GM10248 (cell line): ENCODE measurements at places on chromosomes 1 and 21.

DNA sequence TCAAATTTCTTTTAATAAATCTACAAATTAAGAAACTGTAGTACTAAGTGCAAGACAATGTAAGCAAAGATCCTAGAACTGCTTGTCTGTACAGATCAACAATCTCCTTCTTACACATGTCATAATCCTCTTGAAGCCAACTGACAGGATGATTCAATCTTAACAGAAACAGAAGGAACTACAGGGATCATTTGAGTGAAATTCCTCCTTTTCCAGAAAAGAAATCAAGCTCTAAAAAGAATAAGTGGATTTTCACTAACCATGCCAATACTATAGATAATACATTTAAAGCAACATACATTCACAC, 53.2 kb downstream of the RAB3GAP2 start:
- no peak for DNase-seq

GRCh38 chr1:192817246-192817645, 8.4 kb downstream of the RGS2 start:
- DNase-seq = no peak

DNA sequence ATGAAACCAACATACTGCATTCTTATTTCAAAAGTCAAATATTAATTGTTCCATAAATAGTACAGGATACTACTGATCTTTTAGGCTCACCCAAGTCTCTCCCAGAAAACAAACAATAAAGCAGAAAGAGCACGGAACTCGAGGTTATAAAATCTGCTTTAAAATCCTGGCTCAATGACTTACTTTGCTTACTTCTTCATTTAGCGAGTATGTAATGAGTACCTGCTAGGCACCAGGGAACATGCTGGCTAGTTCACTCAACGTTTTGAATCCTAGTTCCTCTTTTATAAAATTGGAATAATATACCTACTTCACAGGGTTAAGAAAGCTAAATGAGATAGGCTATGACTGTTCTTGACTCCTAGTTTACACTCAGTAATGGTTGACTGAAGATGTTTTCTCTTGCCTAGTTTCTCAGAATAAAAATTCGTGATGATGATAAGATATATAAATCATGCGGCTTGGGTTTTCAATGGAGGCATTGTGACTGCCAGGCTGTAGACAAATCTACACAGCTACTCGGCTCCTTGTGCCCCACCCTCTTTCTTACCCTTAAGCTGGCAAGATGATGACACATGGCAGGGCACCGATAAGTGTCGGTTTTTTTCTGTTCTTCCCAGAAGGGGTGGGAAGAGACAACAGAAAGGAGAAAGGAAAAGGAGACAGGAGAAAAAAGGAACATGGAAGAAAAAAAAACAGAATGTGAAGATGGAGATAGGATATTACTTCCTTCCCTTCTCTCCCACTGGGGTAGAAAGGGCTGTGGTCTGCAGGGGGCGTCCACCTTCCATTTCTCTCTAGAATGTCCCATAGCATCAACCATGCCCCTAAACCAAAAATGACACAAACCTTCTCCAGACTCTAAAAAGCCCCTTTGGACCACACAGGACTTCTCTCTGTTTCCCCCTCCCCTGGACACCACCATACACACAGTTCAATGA, 507.1 kb downstream of the SMYD3 start:
- no peak for DNase-seq

DNA sequence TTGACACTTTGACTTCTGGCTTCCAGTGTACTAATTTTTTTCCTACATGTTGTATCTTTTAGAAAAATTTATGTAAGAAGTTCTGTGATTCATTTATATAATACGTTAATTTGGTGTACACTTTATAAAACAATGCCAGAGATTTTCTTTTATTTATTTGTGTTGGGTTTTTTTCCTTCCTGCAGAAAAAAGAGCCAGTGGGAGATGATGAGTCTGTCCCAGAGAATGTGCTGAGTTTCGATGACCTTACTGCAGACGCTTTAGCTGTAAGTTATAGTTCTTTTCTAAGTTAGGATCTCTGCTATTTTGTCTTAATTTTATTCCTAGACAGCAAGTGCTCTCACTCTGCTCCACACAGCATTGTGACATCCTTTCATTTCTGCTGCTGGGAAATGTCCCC, 14.4 kb downstream of the SARS1 start:
- no peak for DNase-seq

GRCh38 chr1:51627672-51628071, 10.8 kb downstream of the OSBPL9 start:
- DNase-seq = peak; percentile 35

- DNase-seq = no peak
Observed at GRCh38 chr1:96208428-96208827, 513.2 kb upstream of the PTBP2 start.

DNA sequence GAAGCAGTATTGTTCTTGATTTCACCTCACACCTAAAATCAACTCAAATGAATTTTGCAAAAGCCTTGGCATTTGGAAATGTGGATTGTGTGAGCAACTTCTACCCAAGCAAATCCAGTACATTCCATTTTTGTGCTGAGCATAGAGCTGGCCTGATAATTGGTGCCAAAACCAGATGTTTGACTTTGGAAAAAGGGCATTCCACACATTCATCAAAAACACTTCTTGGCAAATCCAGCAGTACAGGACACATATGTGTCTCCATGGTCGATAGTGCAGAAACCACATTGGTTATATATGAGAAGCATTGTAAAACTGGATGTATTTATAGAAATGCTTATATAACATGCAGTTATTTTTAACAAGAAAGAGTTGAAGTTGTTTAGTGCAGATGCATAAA, 210.4 kb downstream of the KCNK2 start:
- no peak for DNase-seq

- no peak for DNase-seq
Observed at GRCh38 chr1:207919523-207920170, 8.7 kb upstream of the CD34 start.

DNA sequence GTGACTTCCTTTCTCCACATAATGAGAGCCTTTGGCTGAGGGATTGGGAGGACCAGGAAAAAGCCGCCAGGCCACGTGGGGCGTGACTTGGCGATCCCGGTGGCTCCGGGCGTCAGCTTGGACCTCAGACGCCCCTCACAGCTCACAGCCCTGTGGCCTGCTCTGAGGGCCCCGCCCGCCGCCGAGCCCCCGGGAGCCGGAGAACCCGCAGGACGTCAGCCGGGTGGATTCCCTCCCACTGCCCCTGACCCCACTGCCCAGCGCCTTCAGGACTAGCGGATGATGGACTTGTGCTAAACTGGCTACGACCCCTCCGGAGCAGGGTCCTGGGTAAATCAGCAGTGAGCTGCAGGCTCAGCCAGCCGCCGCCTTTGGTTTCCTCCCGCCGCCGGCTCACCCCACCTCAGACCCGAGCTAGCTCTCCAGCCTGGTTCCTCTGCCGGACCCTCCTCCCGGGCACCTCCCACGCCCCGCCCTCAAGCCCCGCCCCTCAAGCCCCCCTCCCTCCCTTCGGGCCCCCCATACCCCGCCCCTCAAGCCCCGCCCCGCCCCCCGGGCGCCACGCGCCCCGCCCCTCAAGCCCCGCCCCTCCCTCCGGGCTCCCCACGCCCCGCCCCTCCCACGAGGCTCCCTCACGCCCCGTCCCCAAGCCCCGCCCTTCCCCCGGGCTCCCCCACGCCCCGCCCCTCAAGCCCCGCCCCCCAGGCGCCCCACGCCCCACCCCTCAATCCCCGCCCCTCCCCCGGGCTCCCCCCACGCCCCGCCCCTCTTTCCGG, 10.0 kb upstream of the FAAP20 start:
- DNase-seq = peak; percentile 98

DNA sequence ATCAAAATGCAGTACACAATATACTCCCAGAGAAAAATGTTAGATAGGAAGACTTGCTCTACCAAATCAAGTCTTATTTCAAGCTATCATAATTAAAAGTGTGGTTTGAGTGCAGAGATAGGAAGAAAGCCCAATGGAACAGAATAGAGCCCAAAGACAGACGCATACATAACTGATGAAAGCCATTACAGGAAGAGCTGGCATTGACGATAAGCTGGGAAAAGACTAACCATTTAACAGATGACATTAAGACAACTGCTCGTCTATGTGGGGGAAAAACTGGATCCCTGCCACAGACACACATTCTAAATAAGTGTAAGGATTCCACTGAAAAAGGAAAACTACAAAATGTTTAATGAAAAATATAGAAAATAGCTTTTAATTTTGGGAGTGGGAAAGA, 85.5 kb downstream of the NGF start:
- no peak for DNase-seq

DNA sequence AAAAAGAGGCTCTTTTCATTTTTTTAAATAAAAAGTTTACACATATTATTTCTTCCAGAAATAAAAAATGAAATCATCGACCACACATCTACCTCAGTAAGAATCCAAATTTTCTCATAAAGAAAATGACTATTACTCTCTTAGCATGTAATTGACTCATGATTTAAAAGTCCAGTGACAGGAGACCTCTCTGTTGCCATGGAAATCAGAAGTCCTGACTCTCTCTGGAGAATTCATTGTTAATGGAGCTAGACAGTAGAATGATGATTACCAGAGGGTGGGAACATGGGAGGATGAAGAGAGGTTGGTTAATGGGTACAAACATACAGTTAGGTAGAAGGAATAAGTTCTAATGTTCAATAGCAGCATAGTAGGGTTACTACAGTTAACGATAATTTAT, 5.0 kb upstream of the CLCA4 start:
- DNase-seq = no peak

GRCh38 chr1:111920221-111921024, 69.0 kb downstream of the KCND3 start:
- DNase-seq = no peak

GRCh38 chr1:41927118-41927517, 8.4 kb upstream of the HIVEP3 start:
- no peak for DNase-seq

DNA sequence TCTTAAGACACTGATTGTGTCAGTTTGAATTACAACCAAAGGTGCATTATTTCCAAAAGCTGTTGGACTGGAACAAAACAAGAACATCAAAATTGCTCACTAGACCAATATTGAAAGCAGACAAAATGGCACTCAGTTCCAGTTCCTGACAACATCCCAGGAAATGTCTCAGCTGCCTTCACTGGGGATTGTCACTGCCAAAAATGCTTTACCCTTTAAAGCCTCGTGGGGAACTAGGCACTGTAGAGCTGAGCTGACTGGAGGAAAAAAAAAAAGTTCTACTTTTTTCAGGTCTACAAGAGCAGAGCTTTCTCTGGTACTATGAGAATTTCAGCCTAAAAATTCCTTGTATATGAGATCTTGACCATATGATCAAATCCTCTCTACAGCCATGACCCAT, 21.9 kb downstream of the GPR52 start:
- DNase-seq = no peak

DNA sequence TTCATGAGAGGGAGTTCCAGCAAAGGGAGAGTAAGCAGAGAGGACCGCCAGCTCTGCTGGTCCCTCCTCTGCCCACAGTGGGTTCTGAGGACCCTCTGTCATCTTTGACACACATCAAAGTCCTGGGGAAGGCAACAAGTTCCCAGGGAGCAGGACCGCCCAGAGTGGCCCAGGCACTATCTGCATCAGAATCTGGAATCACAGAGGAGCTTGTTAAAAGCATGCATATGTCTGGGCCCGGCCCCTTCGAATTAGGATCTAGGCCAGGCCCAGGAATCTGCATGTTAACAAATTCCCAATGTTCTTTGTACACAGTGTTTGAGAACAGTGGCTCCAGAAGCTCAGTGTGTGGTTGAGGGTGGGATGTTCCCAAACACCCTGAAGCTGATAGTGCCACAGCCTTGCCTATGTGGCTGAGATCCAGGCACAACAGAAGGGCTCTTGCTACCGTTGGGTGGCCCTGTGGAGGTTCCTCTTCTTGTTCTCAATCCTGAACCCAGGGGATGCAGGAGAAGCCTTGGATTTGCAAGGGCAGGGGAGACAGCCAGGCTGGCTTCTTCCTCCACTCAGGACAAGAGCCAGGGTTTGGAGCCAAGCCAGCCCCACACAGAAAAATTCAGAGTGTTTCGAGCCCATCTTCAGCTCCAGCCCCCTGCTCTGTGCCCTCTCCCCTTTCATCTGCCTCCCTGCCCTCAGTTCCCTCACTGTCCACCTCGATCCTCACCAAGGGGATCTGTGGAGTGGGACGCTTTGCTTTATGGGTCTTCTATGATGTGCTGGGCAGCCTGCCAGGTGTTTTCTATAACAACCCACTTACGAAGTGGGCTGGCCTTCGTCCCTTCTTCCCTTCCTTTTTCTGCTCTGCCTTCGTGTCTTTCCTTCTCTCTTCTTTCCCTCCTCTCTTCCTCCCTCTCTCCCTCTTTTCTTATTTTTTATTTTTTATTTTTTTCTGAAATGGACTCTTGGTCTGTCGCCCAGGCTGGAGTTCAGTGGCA, 129.0 kb upstream of the TMPRSS2 start:
- no peak for DNase-seq

- no peak for DNase-seq
Observed at GRCh38 chr1:55724551-55725325, 509.6 kb upstream of the USP24 start.

- DNase-seq = no peak
Observed at GRCh38 chr1:93740601-93741031, 59.0 kb upstream of the BCAR3 start.

GRCh38 chr1:204736836-204737235, 51.3 kb upstream of the LRRN2 start:
- no peak for DNase-seq

GRCh38 chr1:204110894-204111633, 38.1 kb downstream of the SOX13 start:
- no peak for DNase-seq

DNA sequence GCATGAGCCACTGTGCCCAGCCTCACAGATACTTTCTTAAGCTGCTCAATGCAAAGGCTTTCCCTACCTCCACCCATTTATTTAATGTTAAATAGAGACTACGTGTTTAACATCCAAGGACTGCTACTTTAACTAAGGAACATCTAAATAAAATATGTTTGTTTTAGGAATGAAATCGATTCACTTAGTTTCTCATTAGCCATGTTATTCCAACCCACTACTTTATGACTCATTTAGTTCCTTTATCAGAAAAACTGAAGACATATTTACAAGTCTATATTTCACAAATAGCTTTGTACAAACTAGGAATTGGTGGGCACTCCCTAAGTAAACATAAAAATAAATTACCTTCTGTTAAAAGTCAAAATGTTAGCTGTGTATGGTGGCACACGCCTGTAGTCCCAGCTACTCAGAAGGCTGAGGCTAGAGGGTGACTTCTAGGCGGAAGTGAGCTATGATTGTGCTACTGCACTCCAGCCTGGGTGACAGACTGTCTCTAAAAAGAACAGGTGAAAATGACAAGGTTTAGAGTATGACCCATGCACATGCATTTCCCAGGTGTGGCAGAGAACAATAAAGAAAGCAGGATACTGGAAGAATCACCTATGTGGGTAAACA, 39.9 kb upstream of the AK4 start:
- no peak for DNase-seq

GRCh38 chr1:223421025-223421424, 27.8 kb downstream of the CCDC185 start:
- no peak for DNase-seq

DNA sequence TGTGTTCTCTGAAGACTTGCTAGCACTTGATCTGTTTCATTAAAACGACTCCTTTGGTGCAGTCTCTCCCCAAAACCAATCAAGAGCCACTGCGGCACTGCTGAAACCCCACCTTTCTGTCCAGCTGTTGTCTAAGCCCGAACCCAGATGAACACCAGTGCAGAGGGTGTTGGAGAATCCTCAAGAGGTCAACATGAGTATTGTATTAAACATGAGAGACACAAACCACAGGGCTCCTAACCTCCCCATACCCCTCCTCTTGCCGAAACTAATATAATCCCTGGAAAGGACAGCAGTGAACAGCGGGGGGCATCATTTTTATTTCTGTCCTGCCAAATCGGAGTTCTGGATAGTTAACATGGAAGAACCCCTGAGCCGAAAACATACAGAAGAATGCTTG, 333.9 kb downstream of the CAMTA1 start:
- DNase-seq = no peak

- DNase-seq = peak; percentile 77
Observed at GRCh38 chr1:38559446-38560165, 300.0 kb downstream of the RRAGC start.
